Neural crest cell (in vitro differentiated cells): ENCODE measurements at places on chromosomes 12 and 14. TPM values are rescaled to one million over a fixed set of nuclear protein-coding genes. Genes with fewer than 3 reads are reported as not detected.

The C12orf56 gene
- total RNA-seq = 0.51 and 1.2 TPM in 2 replicates

DNA sequence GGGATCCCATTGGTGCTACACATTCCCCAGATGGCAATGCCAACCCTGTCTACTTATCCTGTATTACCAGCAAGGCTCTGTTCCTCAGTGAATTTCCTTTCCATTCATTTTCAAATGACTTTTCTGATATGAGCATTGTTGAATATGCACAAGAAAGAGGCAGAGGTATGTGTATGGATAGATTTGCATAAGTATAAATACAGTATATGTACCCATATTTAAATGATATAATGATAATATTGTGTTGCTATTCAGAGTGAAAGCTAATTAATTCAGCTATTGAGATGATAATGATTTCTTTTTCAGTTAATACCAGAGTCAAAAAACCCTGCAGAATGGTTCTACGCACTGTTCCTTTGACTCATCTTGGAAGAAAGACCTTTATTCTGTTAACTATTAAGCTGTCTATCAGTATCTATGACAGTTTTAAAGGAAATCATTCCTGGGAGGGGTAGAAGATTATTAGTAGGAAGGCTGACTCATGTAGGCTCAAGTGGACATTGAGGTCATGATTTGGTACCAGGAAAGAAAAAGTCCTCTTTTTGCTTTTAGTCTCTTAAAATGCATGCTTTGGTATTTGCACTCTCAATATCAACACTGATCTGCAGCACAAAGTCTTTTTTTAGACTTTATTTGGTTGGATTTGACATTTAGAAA, 44.9 kb upstream of the GAS2L3 start:
- H3K36me3 ChIP-seq = no peaks in the 10 kb centered on the region
- peaks cover 3% of the 10 kb centered on the region for H3K4me1 ChIP-seq
- no peak for DNase-seq
- no peak overlapping the region for H3K27ac ChIP-seq

The CIROP gene
- total RNA-seq = not detected in 2 replicates

The ARMH4 gene
- total RNA-seq = 31.2 and 36.2 TPM in 2 replicates

The SLC6A13 gene
- total RNA-seq = 0.27 and 0.30 TPM in 2 replicates

DNA sequence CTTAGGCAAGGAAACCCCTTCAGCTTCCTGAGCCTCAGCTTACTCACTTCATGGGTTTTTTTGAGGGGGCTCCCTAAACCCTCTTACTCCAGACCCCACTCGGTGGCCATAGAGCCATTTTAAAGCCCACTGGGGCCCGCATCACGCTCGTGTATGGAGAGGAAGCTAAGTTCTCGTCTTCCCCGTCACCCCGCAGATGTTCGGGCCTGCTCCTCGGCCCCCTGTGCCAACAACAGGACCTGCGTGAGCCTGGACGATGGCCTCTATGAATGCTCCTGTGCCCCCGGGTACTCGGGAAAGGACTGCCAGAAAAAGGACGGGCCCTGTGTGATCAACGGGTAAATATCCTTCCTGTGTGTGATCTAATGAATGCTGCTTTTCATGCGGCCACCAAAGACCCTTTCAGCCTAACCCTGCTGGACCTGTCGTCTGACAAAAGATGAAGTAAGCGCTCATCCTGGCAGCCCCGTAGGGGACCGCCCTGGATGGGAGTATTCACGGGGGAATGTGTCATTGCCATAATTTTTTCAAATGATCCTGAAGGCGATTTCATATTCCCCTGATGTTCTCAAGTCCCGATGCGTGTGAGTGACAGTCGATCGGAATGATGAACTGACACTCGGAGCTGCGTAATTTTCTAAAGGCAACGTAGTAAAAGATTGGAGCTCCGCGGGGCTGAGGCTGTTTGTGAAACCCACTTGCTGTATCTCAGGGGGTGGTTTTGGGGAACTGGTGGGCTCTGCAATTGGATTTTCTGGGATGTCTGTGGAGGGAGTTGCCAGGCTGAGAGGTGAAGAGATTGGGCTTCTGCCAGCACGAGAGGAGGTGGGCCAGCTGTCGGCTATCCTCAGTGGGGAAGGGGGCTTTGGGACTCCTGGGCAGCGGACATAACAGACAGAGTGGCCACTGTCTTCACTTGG, 5.4 kb downstream of the DLK1 start:
- peaks cover 30% of the 10 kb centered on the region for H3K4me1 ChIP-seq
- H3K4me3 ChIP-seq = peak overlapping the region; percentile 33
- H3K27me3 ChIP-seq = peaks cover 48% of the 10 kb centered on the region
- DNase-seq = no peak
- peak overlapping the region; percentile 76 for H3K27ac ChIP-seq

The RFX4 gene
- 52.1 and 53.8 TPM in 2 replicates for total RNA-seq

DNA sequence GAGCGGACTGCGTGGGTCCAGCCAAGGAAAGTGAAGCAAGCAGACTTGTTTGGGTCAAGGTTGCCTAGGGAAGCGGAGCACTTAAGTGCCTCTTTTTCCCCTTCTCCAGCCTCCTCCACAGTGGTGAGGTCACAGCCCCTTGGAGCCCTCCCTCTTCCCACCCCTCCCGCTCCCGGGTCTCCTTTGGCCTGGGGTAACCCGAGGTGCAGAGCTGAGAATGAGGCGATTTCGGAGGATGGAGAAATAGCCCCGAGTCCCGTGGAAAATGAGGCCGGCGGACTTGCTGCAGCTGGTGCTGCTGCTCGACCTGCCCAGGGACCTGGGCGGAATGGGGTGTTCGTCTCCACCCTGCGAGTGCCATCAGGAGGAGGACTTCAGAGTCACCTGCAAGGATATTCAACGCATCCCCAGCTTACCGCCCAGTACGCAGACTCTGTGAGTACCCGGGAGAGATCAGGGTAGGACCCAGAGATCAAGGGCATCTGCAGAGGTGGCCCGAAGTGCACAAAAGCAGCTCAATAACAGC, at the start of gene TSHR:
Gene TSHR, plus strand, starts transcription at position 206 of the 526 bp plus-strand sequence. Its CDS starts 60 bp downstream, at position 266.
- no peak for DNase-seq
- H3K27ac ChIP-seq = no peak within 1 kb of the TSS
- H3K36me3 ChIP-seq = no peaks in the 10 kb centered on the region
- peak within 1 kb of the TSS; percentile 92 for H3K4me3 ChIP-seq
- H3K27me3 ChIP-seq = peaks cover 56% of the 10 kb centered on the region
- peaks cover 10% of the 10 kb centered on the region for H3K4me1 ChIP-seq

The LHX5 gene
- total RNA-seq = 1.5 and 1.8 TPM in 2 replicates

- no peak for DNase-seq
- peaks cover 13% of the 10 kb centered on the region for H3K27me3 ChIP-seq
- H3K4me1 ChIP-seq = peaks cover 3% of the 10 kb centered on the region
- H3K4me3 ChIP-seq = no peak overlapping the region
Measured at GRCh38 chr14:24394275-24394674, 4.5 kb upstream of the NYNRIN start.

DNA sequence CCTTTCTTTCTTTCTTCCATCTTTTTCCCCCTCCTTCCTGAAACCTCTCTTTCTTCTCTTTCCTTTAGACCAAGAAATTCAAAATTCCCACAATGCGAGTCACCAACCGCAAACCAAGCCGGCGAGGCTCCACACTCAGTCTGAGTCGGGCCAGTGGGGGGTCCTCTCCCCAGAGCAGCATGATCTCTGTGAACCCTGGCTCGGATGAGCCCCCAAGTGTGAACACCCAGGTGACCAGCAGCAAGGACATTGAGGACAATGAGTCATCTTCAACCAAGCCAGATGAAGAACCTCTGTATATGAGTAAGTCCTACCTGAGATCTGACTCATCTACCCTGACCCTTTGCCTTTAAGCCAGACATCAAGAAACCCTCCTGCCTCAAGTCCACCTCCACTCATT, 88.6 kb upstream of the TMEM233 start:
- no peaks in the 10 kb centered on the region for H3K4me1 ChIP-seq
- H3K27ac ChIP-seq = no peak overlapping the region
- DNase-seq = no peak
- H3K4me3 ChIP-seq = no peak overlapping the region
- peaks cover 40% of the 10 kb centered on the region for H3K27me3 ChIP-seq

The KRT71 gene
- total RNA-seq = not detected in 2 replicates

The SAMD15 gene
- total RNA-seq = 4.3 and 7.8 TPM in 2 replicates

GRCh38 chr14:32603992-32604565, 275.0 kb downstream of the AKAP6 start:
- H3K27ac ChIP-seq = no peak overlapping the region
- peaks cover 15% of the 10 kb centered on the region for H3K4me1 ChIP-seq
- DNase-seq = no peak
- no peaks in the 10 kb centered on the region for H3K36me3 ChIP-seq
- no peak overlapping the region for H3K4me3 ChIP-seq

- no peak overlapping the region for H3K27ac ChIP-seq
- H3K27me3 ChIP-seq = no peaks in the 10 kb centered on the region
- peaks cover 20% of the 10 kb centered on the region for H3K36me3 ChIP-seq
- DNase-seq = no peak
- H3K4me3 ChIP-seq = no peak overlapping the region
Measured at GRCh38 chr12:15757553-15758255, 31.5 kb downstream of the EPS8 start.

The KLRK1 gene
- not detected in 2 replicates for total RNA-seq

The TSPAN19 gene
- 0.36 and 0.84 TPM in 2 replicates for total RNA-seq

DNA sequence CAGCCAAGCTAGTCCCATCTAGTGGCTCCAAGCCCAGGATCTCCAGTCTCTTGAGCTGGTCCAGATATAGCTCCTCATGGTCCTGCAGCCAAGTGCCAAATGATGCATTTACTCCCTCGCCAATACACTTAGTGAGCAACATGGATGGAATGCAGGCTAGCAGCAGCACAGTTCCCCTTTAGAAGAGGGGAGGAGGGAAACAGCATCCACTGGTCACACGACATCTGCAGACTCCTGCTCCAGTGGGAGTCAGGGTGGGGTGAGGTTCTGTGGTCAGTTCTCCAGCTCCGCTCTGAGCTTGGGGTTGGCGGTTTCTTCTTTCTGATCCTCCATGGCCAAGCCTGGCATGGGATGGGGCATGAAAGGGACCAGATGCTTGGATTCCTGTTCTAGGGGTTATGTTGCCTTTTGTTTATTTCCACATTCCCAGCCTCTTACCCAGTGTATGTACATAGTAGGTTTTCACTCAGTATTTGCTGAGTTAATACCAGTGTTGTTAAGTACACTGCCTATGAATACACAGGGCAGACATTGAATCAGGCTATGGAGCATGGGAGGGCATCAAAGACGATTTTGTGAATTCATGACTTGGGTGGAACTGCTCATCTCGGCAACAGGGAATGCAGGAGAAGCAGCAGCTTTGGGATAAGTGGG, 57.3 kb downstream of the GALNT16 start:
- H3K27me3 ChIP-seq = no peaks in the 10 kb centered on the region
- no peak overlapping the region for H3K4me3 ChIP-seq
- H3K36me3 ChIP-seq = peaks cover 4% of the 10 kb centered on the region

DNA sequence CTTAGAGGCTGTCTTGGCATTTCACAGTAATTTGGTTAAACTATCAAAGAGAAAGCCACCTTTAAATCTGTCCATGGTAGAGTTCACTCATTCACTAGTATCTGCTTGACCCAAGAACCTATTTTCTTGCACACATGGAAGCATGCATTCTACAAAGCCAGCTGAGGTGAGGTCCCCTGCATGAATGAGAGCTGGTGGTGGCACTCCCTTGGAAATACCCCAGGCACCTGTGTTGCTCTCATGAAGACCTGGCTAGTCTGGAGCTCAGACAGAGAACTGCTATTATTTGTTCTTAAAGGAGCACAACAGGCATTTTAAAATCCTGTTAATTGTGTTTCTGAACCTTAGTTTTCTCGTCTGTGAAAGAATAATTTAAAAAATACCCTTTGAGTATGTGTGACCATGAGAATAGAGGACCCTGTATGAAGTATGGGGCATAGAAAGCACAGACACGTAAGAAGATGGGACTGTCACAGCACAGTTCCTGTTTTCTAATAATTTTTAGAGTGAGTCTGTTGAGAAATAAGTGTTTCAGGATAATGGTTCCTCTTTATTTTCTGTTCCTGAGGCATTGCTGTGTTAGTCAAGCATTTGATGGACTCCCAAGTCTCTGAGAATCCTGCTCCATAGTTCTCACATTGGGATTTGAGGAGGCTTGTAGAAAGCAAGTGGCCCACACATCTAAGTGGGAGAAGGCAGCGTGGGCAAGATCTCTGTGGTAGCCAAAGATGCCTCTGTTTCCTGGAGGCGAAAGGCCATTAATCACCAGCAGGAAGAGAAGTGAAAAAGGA, 10.9 kb downstream of the RGS6 start:
- no peaks in the 10 kb centered on the region for H3K27me3 ChIP-seq
- DNase-seq = no peak
- H3K4me1 ChIP-seq = no peaks in the 10 kb centered on the region
- H3K36me3 ChIP-seq = no peaks in the 10 kb centered on the region
- no peak overlapping the region for H3K4me3 ChIP-seq
- H3K27ac ChIP-seq = no peak overlapping the region

The CFAP54 gene
- total RNA-seq = 1.5 and 3.1 TPM in 2 replicates

DNA sequence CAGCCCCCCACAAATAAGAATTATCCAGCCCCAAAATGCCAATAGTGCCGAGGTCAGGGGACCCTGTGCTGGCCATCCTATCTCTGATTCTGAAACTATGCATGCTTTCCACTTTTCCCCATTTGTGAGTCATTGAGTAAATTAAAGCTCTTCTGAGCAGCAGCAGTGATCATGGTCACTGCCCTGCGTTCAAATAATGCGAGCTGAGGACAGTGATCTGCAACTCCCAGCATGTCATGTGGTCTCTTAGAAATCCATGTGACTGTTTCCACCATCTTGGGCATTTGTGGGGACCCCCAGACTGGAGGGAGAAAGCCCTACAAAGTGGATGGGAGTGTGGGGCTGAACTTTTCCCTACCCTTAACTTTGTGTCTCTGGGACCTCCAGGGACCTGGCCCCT, 53.8 kb downstream of the C14orf132 start:
- no peak overlapping the region for H3K27ac ChIP-seq
- no peak overlapping the region for H3K4me3 ChIP-seq
- no peaks in the 10 kb centered on the region for H3K4me1 ChIP-seq
- no peak for DNase-seq
- no peaks in the 10 kb centered on the region for H3K27me3 ChIP-seq
- peaks cover 6% of the 10 kb centered on the region for H3K36me3 ChIP-seq

The AMN gene
- 0.23 and 0.66 TPM in 2 replicates for total RNA-seq

The PRH2 gene
- total RNA-seq = not detected in 2 replicates

The FGD6 gene
- total RNA-seq = 17.3 and 17.4 TPM in 2 replicates

DNA sequence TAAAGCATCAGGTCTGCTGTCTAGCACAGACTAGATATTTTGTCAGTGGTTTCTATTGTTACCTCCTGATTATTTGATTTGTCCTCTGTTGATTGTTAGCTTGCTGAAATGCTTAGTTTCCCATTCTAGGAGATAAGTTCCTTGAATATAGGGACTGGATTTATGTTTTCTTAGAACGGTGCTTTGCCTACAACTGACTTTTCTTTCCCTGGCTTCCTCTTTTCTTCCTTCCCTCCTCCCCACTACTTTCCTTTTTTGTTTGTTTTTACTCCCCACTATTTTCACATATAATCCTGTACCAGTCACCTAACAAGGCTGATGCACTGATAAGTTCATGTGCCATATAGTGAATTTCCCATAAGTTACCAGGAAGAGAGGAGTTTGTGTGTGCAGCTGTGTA, 58.5 kb upstream of the METAP2 start:
- no peaks in the 10 kb centered on the region for H3K36me3 ChIP-seq
- no peak overlapping the region for H3K4me3 ChIP-seq
- no peak overlapping the region for H3K27ac ChIP-seq
- H3K27me3 ChIP-seq = no peaks in the 10 kb centered on the region
- peaks cover 11% of the 10 kb centered on the region for H3K4me1 ChIP-seq
- DNase-seq = no peak
